ENCODE measurements at places on chromosomes 3 and 15.

- DNase-seq = no peak
- no peaks in the 10 kb centered on the region for H3K36me3 ChIP-seq
- H3K27me3 ChIP-seq = peaks cover 25% of the 10 kb centered on the region
These were observed 207.3 kb downstream of the ARRDC4 start for GRCh38 chr15:98167722-98168268.

DNA sequence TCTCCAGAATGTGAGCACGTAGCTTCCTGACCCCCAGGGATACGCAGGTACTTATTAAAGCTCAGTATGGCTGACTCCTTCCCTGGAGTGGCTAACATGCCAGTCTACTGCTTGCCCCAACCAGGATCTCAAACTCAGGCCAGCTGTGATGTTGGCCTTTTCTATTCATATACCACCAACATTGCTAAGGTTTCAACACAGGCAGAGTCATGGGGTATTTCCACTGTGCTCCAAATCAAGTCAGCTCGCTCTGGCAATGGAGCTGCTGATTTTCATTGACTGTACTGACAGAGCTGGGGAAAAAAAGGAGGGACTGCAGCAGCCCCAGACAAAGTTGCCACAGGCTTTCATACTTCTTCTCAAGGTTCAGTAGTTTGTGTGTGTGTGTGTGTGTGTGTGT, 87.0 kb downstream of the CFAP20DC start:
- H3K4me1 ChIP-seq = no peaks in the 10 kb centered on the region
- no peak overlapping the region for H3K4me3 ChIP-seq
- no peak for DNase-seq
- no peak overlapping the region for H3K27ac ChIP-seq
- no peaks in the 10 kb centered on the region for H3K27me3 ChIP-seq

DNA sequence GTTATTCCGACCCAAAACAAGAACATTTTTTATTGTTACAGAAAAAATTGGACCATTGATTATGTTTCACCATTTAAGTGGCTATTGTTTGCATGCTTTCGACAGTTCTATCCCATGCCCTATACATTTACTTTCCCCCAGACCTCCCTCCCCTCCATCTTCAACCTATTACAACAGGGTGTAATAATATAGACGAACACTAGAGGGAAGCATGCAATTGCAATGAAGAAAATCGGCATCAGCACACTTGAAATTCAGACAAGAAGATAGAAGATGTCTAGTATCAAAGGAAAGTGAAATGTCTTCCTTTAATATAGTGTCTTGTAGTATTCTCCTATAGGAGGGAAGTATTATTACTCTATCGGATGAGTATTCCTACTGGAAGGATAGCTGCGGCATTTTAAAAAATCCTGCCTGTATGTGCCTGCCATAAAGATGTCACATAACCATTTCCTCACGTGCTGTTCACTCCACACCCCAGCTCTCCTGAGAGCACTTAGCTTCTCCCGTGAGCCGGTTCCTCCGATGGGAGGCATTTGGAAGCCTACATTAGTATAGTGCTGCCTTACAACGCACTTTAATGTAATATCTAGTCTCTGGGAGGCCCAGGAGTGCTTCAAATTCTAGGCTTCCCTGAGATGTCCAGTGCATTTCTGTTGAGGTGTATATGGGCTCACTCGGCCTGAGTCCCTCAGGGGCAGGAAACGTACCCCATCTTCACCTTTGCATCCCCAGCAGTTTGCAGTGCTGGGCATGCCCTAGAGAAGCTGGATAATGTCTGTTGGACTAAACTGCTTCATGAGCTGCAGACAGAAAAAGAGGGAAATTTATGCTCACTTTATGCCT, 17.8 kb upstream of the ERICH6 start:
- H3K27ac ChIP-seq = no peak overlapping the region
- no peaks in the 10 kb centered on the region for H3K27me3 ChIP-seq
- no peak overlapping the region for H3K4me3 ChIP-seq
- peaks cover 5% of the 10 kb centered on the region for H3K4me1 ChIP-seq
- DNase-seq = no peak

- no peaks in the 10 kb centered on the region for H3K27me3 ChIP-seq
- no peak for DNase-seq
- peaks cover 12% of the 10 kb centered on the region for H3K36me3 ChIP-seq
- no peak overlapping the region for H3K4me3 ChIP-seq
- H3K27ac ChIP-seq = no peak overlapping the region
- peaks cover 19% of the 10 kb centered on the region for H3K4me1 ChIP-seq
These were observed 20.3 kb upstream of the ANXA2 start for GRCh38 chr15:60418096-60418495.
